ENCODE measurements at places on chromosomes 1 and 21. TPM values are rescaled to one million over a fixed set of nuclear protein-coding genes. Genes with fewer than 3 reads are reported as not detected.

DNA sequence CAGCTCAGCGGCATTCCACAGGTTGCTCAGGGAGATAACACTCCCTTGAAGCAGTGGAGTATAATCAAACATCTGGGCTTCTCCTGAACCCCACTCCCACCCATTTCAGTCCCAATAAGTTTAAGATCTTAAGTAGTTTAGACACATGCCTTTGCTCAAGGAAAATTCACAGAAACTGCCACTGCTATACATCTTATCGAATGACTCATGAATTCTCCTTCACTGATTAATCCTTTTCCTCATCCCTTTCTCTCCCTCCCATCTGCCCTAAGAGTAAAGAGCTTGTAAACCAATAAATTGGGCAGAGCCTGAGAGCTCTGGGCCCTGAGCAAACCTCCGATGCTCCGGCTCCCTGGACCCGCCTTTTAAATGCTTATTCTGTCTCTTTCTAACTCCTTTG is 10.2 kb downstream of the VN1R5 start:
- DNase-seq, result no peak

- no peak for DNase-seq
Observed at GRCh38 chr1:7896994-7897393, 43.6 kb downstream of the TNFRSF9 start.

- DNase-seq, result no peak
Observed at GRCh38 chr1:169426174-169426705, 1.0 kb downstream of the CCDC181 start.

DNA sequence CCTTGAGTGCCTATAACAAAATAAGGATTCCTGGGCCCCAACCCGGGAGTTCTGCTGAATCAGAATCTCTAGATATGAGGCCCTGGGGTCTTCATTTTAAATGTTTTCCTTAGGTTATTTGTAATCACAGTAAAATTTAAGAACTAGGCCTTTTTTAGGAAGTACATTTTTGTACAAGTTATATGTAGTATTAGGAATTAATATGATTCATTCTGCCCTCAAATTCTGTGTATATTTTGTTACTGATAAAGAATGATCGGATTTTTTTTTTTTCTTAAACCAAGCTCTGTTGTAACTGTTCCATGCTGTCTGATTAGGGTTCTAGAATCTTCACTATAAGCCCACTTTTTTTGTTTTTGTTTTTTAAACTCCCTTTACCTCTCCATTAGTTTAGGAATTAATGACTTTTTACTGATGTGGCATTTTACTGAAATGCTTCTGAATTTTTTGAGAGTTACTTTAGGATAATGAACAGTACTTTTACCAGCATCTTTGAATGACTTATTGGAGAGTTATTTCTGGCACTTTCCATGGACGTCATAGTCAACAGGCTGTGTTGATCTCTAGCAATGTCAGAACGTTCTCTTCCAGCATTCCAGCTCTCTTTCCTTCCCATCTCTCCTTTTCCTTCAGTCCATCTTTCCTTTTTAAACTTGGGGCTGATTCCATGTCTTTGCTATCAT is 48.3 kb downstream of the CLIC4 start:
- DNase-seq, result no peak

Gene CAP1
- 215 TPM for total RNA-seq

GRCh38 chr1:94953107-94953506 is 26.2 kb upstream of the CNN3 start:
- DNase-seq, result no peak

DNA sequence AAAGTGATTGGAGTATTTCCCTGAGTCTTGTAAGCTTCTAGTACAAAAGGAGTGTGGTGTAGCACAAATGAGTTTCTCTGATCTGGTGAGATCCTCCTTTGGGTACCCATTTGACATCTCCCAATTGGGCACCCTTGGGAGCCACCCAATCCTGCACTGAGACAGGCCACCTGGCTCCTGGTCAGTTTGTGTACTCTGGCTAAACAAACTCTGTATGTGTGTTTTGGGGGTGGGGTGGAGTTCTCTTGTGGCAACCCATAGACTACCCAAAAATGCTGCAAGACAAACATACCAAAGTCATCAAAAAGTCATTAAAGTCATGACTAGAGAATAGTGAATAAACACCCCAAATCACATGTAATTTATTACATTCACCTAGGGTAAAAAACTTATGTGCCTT is 8.4 kb upstream of the HIVEP3 start:
- DNase-seq, result no peak

DNA sequence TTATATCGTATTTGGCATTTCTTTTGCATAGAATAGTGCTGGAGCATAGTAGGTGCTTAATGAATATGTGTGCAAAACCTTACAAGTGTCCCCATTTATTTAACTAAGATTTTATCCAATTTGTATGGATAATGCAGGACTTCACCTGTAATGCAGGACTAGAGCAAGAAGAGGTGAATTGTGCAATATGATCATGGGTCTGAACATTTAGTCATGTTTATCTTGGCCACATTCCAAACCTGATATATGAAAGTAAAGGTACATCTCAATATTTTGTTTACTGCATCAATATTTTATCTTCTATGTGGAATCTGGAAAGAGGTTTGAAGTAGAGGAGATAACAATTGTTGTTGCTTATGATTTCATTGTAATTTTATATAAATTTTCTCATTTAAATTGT is 1626.7 kb upstream of the B3GALT2 start:
- no peak for DNase-seq

DNA sequence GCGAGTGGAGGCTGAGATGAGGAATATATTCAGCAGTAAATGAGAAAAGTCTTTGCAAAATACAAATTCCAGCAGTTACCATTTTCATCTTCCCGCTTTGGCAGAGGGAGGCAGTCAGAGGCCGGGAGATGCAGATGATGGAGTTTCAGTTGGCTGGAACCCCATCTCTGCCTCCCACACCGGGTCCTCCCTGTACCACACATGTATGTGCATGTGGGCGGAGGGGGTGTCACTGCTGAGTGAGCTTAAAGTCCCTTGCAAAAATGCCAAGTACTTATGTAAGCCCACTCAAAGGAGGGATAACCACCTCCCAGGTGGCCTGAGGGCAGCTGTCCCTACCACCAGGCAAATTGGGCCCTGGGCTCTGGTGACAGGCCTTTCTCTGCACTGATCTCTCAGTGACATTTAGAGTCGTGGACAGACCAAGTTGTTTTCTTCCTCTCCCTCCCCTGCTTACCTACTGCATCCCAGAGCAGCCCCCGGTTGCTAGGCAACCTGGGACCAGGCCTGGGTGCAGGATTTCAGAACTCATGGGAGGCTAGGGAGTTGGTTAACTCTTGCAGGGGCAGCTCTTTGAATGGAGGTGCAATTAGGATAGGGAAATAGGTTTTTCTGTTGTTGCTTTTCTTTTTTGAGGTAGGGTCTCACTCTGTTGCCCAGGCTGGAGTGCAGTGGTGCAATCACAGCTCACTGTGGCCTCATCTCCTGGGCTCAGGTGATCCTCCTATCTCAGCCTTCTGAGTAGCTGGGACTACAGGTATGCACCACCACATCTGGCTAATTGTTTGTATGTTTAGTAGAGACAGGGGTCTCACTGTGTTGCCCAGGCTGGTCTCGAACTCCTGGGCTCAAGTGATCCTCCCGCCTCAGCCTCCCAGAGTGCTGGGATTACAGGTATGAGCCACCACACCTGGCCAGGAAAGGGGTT is 17.1 kb upstream of the UBXN10 start:
- no peak for DNase-seq

Gene ATP6V1G3
- total RNA-seq, result not detected

DNA sequence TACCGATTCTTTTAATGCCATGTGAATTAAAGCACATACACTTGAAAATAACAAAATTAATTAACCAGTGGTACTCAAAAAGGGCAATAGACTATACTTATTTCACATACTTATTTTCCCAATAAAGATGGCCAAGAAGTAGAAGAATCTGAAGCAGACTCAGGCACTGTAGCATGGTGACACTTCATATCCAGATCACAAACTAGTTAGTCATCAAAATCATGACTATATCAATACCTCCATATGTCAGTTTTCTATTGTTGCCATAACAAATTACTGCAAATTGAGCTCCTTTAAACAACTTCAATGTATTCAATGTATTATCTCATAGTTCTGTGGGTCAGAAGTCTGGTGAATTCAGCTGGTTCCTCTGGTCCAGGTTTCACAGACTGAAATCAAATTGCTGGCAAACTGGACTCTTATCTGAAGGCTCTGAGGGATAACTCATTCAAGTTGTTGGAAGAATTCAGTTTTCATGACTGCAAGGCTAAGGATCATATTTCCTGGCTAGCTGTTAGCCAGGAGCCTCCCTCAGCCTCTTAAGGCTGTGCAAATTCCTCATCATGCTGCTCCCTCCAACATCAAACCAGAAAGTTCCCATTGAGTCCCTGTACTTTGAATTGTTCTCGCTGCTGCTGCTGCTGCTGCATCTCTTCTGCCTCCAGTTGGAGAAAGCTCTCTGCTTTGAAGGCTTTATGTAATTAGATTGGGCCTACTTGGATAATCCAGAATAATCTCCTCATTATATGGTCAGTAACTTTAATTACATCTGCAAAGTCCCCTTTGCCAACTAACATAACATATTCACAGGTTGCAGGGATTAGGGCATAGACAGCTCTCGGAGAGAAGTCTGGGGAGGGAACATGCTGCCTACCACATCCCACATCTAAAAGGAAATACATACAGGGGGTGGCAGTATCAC is 91.5 kb downstream of the MRPL39 start:
- no peak for DNase-seq

GRCh38 chr1:63888984-63889383 is 115.2 kb downstream of the ROR1 start:
- no peak for DNase-seq

DNA sequence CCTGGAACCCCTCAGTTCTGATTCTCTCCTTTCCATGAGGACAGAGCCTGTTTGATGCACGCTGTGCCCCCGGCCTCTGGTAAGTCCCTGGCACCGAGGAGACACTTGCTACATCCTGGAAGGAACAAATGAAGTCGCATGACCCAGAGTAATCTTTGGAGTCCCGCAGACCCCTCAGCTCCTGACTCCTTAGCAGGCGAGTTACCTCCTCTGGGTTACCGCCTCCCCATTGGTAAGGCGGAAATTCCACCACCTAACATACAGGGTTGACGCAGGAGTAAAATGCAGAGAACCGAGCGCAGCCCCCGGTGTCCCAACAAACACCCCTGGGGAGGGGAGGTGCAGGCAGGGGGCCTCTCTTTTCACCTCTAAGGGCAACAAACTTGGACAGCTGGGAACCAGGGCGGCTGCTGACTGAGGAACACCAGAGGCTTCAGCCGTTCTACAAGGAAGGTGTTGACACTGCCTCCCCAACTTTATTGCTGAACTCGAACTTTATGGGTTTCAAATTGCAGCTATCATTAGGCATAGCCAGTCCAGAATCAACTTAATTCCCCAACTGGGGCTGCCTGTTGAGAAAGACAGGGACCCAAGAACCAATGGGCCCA is 115.3 kb upstream of the IFFO2 start:
- DNase-seq, result no peak

Gene L1TD1
- not detected for total RNA-seq

Gene TTLL7
- total RNA-seq, result 16.5 TPM

DNA sequence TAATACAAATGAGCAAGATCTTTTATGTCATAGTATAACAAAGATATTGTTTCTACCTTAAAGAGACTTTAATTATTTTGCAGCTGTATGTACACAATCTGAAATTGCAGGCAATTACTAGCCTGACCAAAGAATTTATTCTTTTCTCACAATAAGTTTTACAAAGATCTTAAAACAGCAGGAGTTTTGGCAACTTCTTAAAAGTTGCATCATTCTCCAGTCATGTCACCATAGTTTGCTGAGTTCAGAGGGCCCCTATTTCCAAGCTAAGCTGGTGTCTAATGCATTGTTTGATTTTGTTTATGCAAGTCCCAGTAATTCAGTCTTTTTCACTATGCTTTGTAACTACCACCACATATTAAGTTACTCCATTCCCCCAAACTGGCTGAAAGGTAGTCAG is 114.8 kb downstream of the DNAH14 start:
- DNase-seq, result no peak

GRCh38 chr21:43306391-43306790 is 120.5 kb downstream of the SIK1 start:
- DNase-seq, result no peak

GRCh38 chr1:247273013-247273412 is 17.1 kb downstream of the VN1R5 start:
- no peak for DNase-seq

GRCh38 chr1:5834477-5835178 is 157.6 kb downstream of the NPHP4 start:
- no peak for DNase-seq

- DNase-seq, result peak; percentile 49
Observed at GRCh38 chr1:115980998-115981993, 5.0 kb downstream of the SLC22A15 start.

- DNase-seq, result no peak
Observed at GRCh38 chr1:18783705-18784481, 75.6 kb downstream of the TAS1R2 start.

GRCh38 chr1:229328598-229329362 is 14.1 kb downstream of the CCSAP start:
- no peak for DNase-seq

- no peak for DNase-seq
Observed at GRCh38 chr1:39632323-39632681, 7.1 kb downstream of the HEYL start.

- DNase-seq, result no peak
Observed at GRCh38 chr1:201676197-201676596, 137.3 kb downstream of the NAV1 start.
